SJSA1 (cell line): ENCODE measurements at places on chromosomes 6 and 20. TPM values are rescaled to one million over a fixed set of nuclear protein-coding genes. Genes with fewer than 3 reads are reported as not detected.

The CST11 gene
- not detected in 2 replicates for total RNA-seq

The GABRR1 gene
- total RNA-seq = not detected in 2 replicates

The ETV7 gene
- 2.0 TPM in 1 of 2 replicates, not detected in the other for total RNA-seq

The MUC21 gene
- total RNA-seq = not detected in 2 replicates

The PRDM1 gene
- total RNA-seq = 0.84 and 1.3 TPM in 2 replicates

The BACH2 gene
- 1.3 and 1.4 TPM in 2 replicates for total RNA-seq

The SLC2A10 gene
- total RNA-seq = 18.5 and 19.2 TPM in 2 replicates

The CLPSL2 gene
- not detected in 2 replicates for total RNA-seq
